D721Med (cell line): ENCODE measurements at places on chromosomes 4 and X.

- DNase-seq, result no peak
Measured at GRCh38 chr4:137961051-137961438, 281.1 kb downstream of the SLC7A11 start.

GRCh38 chr4:90990284-90990683 is 863.1 kb downstream of the CCSER1 start:
- no peak for DNase-seq

DNA sequence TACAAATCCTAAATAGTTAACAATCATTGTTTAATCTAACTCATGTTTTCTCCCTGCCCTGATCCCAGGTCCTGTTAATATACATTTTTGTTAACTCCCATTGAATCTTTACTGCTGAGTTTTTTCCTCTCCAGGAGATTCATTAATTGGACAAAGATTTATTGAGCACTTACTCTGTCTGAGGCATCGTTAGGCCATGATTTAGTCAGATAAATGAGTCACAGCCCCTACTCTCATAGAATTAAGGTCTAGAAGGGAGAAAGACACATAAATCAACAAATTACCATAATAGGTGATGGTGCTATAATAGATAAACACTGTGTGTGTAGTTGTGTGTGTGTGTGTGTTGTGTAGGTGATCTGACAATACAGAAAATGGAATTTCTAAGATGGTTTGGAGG is 112.5 kb downstream of the MAPK10 start:
- DNase-seq, result no peak

GRCh38 chrX:46444011-46444410 is 101.2 kb downstream of the ZNF674 start:
- no peak for DNase-seq

GRCh38 chr4:88623097-88623496 is 30.8 kb downstream of the HERC3 start:
- DNase-seq, result no peak

DNA sequence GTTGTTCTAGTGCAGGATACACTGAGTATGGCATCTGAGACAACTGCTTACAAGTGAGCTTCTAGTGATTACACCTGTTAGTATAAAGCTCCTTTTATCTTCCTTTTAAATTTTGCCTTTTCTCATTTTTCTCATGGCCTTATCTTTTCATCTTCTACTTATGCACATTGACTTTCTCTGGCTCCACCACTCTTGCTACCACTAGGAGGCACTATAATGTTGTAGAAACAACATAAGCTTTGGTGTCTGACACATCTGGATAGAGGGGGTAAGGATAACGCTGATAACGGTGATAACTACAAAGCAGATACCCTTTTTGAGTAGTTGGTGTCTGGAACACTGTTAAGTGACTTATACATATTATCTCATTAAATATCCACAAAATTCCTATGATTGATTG is 187.4 kb upstream of the TEX13C start:
- no peak for DNase-seq

DNA sequence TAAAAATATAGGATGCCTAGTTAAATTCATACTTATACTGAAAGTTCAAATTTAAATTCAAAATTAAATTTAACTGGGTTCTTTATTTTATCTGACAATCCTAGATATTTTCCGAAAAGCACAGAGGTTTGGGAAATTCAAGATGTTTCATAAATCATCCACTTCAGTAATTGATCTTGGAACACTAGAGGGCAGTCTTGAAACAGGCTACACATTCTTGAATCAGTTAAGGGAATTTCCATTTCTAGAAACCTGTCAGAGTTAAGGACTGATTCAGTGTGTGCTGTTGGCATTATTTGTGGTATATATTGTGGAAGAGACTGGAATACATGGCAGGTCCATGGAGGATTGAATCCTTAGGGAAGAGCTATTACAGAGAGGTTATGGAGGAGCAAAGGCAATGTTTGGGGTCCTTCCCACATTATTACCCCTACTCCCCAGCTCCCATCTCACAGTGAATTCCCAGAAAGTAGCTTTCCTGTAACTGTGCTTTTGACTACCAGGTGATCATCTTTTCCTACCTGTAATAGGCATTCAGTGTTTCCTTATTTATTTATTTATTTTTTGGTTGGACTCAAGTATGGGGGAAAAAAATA is 92.9 kb downstream of the EGF start:
- peak; percentile 22 for DNase-seq

DNA sequence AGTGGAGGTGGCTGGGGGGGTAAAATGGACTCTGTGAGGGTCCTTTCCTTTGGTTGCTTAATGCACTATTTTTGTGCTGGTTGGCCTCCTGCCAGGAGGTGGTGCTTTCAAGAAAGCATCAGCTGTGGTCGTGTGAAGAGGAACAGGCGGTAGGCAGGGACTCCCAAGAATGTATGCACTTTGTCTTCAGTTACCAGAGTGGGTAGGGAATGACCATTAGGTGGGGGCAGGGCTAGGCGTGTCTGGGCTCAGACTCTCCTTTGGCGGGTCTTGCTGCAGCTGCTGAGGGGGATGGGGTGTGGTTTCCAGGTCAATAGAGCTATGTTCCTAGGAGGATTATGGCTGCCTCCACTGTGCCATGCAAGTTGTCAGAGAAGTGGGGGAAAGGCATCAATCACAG is 509.0 kb downstream of the PCDH19 start:
- DNase-seq, result no peak

DNA sequence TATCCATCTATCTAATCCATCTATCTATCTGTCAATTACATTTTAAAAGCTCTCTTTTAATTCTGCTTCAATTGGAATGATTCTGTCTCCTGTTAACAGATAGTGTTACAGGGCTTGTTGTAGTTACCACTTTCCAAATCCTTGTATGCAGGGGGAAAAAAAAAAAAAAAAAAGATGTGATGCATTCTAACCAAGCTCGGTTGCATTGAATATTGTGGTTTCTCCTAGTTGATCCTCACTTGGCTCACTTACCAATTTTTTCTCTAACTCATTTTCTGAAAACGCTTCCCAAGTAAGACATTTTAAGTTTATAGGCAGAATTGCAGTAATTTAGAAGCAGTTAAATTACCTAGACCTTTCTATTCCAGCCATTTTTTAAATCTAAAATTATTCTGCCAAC is 327.9 kb upstream of the PITX2 start:
- no peak for DNase-seq

- DNase-seq, result no peak
Measured at GRCh38 chr4:153137159-153137558, 67.1 kb upstream of the TRIM2 start.

DNA sequence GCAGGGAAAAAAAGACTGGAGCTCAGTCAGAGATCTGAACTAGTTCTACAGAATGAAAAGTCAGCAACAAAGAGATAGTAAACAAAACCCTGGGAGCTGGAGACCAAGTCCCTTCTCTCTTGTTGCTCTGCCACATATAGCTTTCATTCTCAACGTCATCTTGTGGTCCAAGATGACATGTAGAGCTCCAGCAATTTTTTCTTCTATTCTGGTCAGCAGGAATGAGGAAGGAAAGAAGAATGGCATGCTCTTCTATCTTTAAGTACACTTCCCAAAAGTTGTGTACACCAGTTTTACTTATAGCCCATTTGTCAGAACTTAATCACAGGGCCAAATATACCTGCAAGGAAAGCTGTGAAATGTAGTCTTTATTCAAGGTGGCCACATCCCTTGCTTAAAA is 45.6 kb downstream of the RAP2C start:
- DNase-seq, result no peak

GRCh38 chr4:113474017-113474416 is 287.5 kb downstream of the CAMK2D start:
- no peak for DNase-seq

GRCh38 chr4:186021461-186022167 is 47.3 kb upstream of the TLR3 start:
- DNase-seq, result peak; percentile 66

DNA sequence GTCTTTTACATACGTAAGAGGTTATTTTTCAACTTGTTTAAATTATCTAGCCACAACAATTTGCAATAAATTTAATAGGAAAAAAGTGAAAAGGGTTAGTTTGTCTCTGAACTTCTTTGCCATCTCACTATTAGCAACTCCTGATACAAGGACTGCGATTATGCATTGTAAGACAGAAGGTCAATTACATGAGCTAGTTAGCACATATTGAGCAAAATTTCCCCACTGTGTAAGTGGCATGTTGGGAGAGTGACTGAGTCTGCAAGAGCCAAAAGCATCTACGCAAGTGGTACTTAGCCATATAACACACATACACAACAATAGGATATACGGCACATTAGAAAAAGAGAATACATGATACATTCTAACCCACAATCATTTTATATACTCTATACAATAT is 927.2 kb downstream of the STPG2 start:
- DNase-seq, result no peak

- no peak for DNase-seq
Measured at GRCh38 chr4:22997358-22998224, 304.9 kb downstream of the GBA3 start.

DNA sequence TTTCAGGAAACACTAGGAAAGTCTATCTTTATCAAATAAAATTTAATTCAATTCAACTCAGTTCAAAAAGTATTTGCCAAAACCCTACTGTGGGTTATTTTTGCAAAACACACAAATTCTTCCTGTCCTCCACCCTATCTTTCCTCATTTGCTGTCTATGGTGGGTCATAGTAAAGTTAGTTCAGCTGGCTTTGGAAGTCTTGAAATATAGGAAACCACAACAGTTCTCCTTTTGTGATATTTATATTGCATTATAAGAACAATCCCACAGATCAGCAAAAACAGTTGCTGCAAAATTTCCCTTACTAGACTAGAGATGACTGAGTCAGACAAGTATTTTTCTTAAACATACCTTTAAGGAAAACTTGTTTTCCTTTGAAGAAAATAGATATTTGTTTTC is 22.2 kb downstream of the CYBB start:
- DNase-seq, result no peak

DNA sequence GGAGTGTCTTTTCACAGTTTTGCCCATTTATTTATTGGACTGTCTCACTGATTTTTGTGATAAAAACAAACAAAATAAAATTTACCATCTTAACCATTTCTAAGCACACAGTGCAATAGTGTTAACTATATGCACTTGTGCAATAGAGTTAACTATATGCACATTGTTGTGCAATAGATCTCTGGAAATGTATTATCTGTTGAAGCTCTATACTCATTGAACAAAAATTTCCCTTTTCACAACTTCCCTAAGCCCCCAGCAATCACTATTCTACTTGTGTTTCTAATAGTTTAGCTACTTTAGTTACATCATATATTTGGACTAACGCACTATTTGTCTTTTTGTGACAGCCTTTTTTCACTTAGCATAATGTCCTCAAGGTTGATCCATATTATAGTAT is 59.7 kb upstream of the BEX4 start:
- no peak for DNase-seq
